NCI-H1417 (cell line): ENCODE measurements at places on chromosomes 12 and 14.

GRCh38 chr14:104321088-104321801 is 182.9 kb downstream of the KIF26A start:
- peak; percentile 18 for DNase-seq

GRCh38 chr12:101859664-101860607 is 17.4 kb upstream of the DRAM1 start:
- no peak for DNase-seq

GRCh38 chr14:45716572-45716971 is 463.6 kb upstream of the MIS18BP1 start:
- peak; percentile 33 for DNase-seq

- no peak for DNase-seq
These were observed 847 bp downstream of the MMP14 start for GRCh38 chr14:22837114-22837749.

GRCh38 chr12:57844709-57845477 is 1.6 kb downstream of the CTDSP2 start:
- peak; percentile 56 for DNase-seq

GRCh38 chr12:92639017-92639416 is 63.8 kb upstream of the PLEKHG7 start:
- peak; percentile 77 for DNase-seq

- peak; percentile 77 for DNase-seq
These were observed 42.4 kb downstream of the ERH start for GRCh38 chr14:69355607-69356281.
